ENCODE measurements at places on chromosomes 1 and 21.
A peak's percentile ranks its signal among the peaks of the same experiment; 100 is the strongest.

GRCh38 chr1:185534801-185535200, 199.4 kb upstream of the HMCN1 start:
- DNase-seq: peak; percentile 93

- DNase-seq: no peak
Measured at GRCh38 chr1:230020451-230020850, 46.6 kb upstream of the GALNT2 start.

DNA sequence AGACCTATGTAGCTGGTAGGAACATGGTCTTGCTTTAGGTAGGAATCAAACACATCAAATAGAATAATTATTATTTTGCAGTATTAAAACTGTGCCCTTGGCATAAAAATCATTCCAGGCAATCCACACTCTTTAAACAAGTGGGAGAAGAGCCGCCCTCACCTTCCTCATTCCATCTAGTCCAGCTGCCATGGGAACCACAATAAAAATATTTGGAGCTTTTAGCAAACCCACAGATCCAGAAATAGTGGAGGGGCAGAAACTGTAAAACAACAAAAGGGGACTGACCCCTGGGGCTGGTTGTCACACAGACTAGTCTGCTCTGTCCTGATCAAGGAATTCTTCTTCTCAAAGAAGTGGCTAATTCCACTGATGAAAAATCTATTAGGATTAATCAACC, 61.6 kb downstream of the PTPRC start:
- no peak for DNase-seq

GRCh38 chr1:117188816-117189437, 21.8 kb downstream of the VTCN1 start:
- no peak for DNase-seq

- no peak for DNase-seq
Measured at GRCh38 chr1:29243023-29243870, 6.9 kb downstream of the PTPRU start.

- DNase-seq: no peak
Measured at GRCh38 chr1:952201-952600, 6.9 kb downstream of the NOC2L start.

- DNase-seq: no peak
Measured at GRCh38 chr1:226433341-226433720, 25.4 kb upstream of the PARP1 start.

DNA sequence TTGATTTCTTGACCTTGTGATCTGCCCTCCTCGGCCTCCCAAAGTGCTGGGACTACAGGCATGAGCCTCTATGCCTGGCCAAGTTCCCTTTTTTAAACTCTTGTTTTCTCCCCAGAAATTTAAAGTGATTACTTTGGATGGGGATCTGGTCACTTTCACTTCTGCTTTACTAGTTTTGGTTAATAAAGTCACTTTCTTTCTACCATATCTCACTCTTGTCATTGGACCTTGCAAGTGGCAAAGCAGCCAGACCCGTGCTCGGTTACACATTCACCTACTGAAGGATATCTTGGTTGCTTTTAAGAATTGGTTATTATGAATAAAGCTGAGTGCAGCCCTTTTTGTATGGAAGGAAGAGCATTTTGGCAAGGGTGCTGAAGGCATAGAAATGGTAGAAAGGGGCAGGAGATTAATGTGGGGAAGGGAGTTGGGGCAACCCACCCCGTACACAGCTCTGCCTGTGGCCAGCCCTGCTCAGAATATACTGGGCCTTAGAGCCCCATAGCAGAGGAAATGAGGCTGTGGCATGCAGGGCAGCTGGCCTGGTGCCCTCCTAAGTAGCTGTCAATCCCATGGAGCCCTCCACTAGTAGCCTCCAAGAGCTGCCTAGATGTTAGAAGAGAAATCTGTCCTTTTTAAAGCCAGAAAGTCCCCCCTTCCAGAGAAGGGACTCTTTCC, 40.7 kb downstream of the CD2 start:
- DNase-seq: peak; percentile 66

DNA sequence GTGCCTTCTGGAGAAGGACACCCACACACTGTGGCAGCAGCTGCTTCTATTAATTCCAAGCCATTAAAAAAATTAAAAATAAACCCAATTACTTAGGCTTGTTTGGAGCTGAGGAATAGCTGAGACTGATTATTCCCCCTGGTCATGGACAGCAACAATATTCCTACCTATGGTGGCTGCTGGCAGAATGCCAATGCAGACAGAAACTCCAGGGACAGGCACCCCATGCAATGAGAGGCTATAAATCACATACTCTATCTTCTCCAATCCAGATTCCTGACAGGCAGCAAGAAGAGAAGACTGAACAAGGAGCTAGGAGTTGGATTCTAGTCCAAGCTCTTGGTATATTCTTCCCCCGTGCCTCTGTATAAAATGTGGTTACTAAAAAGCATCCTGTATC, 275.4 kb upstream of the BEND5 start:
- no peak for DNase-seq

DNA sequence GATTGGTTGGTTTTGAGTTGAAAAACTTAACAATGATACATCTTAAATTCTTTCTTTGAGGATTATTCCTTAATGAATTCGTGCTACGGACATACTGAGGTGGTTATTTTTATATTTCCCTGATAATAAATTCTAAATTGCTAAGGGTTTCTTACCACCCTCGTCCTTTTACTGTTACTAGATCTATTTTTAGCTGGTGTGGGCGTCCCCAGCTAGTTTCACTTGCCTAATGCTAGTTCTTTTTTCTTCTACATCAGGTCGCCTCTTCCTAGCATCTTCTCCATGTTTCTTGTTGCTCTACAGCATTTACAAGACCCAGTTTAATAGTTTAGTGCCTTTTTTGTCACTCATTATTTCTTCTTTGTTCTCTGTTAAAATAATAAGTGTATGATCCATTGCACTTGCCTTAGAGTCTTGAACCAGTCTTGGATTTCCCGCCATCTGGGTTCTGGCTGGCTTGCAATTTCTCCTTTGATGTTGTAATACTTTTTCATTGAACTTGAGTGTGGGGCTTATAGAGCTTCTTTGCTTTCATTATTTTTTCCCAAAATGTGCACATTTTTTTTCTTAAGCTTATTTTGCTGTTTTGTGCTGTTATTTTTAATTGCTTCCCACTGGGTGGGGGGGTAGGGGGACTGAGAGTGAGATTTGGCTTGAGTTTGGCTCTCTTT, 677 bp upstream of the HSD11B1 start:
- peak; percentile 57 for DNase-seq

DNA sequence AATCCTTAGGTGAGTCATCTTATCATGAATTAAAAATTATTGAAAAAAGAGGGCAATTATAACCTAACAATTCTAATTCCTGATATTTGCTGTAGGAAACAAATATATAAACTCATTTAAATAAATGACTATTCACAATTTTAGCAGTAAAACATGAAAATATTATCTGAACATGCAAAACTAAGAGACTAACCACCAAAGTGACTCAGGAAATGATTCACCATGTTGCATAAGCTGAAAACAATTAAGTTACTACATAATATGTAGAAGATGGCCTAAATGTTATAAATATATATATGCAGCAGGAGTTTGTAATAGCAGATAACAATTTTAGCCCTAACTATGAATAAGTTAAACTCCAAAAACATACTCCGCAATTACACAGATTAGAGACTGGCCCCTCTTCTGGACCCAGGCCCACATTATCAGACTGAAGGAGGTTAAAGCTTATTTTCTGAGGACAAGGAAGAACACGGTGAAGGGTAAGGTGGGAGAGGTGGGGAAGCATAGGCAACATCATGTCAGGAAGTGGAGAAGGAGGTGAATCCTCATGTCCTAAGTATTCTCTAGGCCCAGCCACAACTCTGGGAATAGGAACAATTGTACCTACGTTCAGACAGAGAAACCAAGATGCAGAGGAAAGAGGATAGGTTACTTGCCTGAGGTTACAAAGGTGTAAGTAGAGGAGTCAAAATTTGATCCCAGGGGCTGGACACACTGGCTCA, 15.6 kb upstream of the AIM2 start:
- peak; percentile 52 for DNase-seq

GRCh38 chr1:219325368-219325742, 151.7 kb downstream of the LYPLAL1 start:
- no peak for DNase-seq

- DNase-seq: no peak
Measured at GRCh38 chr1:1421147-1421906, at the start of gene ANKRD65. TSS of gene ANKRD65 (minus strand) at chr1:1421276. CDS start at chr1:1421005, 271 bp downstream.

GRCh38 chr1:109918671-109919070, 8.0 kb downstream of the CSF1 start:
- DNase-seq: peak; percentile 14

- no peak for DNase-seq
Measured at GRCh38 chr1:98086156-98086555, 165.3 kb upstream of the DPYD start.

GRCh38 chr1:184604152-184604900, 150.3 kb downstream of the EDEM3 start:
- DNase-seq: no peak

- no peak for DNase-seq
Measured at GRCh38 chr1:102002057-102002456, 5.3 kb upstream of the OLFM3 start.

DNA sequence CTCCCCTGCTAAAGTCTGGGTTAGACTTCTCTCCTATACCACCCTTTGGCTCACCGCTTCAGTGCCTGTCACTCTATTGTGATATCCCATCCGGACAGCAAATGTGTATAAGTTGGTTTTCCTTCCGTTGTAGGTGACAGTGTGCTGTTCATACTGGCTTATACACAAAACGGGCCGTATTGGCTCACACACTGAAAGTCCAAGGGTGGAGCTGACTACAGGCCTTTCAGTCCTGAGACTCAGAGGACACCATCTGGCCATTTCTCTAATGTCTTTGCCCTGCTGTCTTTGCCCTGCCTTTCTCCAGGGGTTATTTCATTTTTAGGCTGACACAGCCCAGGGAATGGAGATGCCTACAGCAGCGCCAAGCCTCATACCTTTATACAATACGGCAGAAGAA, 90.7 kb downstream of the URB2 start:
- no peak for DNase-seq

GRCh38 chr1:157969697-157970485, 23.6 kb upstream of the KIRREL1 start:
- DNase-seq: peak; percentile 39

- no peak for DNase-seq
Measured at GRCh38 chr1:55828044-55828443, 612.9 kb upstream of the USP24 start.

- no peak for DNase-seq
Measured at GRCh38 chr1:168053681-168054080, 83.0 kb downstream of the GPR161 start.

- peak; percentile 66 for DNase-seq
Measured at GRCh38 chr21:33069994-33070743, at the start of gene OLIG1. TSS of gene OLIG1 (plus strand) at chr21:33070141. CDS start at chr21:33070247, 106 bp downstream.

DNA sequence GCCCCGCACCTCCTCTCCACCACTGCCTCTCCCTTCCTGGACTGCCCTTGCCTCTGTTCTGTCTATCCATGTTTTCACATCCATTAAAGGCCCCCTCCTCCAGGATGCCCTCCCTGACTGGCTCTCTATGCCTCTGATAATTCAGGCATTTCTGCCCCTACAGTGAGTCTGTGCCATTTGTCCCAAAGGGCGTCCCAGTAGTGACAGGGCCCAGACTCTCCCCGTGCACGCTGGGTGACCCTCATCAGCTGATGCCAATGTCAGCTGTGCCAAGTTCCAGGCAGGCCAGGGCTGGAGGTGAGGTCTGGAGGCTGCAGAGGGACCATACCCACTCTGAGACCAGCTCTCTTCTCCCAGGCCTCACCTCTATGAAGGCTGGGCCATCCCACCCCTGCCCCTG, 3.2 kb upstream of the PLEKHG5 start:
- no peak for DNase-seq

DNA sequence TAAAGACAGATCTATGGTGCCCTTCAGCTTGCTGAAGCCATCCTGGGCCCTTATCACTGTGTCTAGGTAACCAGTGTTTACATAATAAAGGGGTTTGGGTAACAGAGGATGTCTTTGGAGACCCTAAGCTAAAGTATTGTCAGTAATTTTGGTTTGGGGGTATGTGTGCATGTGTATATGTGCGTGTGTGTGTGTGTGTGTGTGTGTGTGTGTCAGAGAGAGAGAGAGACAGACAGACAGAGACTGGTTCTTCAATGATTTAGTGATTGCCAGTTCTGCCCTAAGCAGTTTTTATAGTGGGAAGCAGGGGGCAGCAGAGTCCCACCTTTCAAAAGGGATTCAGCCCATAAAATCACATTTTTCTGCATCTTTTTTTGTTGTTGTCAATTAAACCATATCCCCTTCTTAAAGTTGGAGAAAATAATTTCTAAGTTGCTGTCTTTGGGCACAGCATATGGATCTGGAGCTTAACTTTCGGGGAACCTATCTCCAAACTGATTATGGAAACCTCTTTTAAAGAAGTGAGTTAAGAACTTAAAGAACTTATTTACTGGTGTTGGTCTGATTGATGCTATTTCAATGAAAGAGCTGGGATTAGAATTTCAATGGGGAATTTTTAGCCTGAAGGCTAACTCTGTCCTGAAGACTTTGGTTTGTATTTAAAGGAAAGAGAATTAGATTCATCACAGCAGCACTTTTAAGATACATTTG, 51.1 kb downstream of the ZNF326 start:
- no peak for DNase-seq

GRCh38 chr21:43975469-43976098, 36.5 kb upstream of the TRAPPC10 start:
- peak; percentile 50 for DNase-seq

GRCh38 chr1:89954401-89954800, 40.5 kb upstream of the ZNF326 start:
- no peak for DNase-seq

- DNase-seq: no peak
Measured at GRCh38 chr1:226964611-226965486, 24.8 kb downstream of the COQ8A start.

DNA sequence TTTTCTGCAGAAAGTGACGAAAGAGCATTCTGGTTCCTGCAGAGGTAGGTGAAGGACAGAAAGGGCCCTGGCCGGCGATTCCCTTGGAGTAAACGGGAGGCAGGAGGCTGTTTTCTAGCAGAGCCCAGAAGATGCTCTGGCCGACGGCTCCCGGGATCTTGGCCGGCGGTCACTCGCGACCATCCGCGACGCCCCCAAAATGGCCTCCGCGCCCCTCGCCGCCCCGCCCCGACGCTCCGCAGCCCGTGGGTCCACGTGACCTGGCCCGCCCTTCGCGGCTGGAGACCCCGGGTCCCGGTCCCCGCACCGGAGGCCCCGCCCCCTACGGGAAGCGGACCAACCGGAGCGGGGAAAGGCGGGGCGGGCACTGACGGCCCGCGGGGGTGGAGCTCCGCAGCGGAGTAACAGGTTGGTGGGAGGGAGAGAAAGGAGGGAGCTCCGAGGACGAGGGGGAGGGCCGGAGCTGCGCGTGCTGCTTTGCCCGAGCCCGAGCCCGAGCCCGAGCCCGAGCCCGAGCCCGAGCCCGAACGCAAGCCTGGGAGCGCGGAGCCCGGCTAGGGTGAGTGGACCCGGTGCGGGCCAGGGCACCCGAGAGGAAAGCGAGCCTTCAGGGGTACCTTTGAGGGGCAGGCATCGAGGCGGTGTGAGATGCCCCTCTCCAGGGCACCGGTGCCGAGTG, at the start of gene CGN:
Gene CGN, plus strand, starts transcription at position 431 of the 679 bp plus-strand sequence. CDS start 7,133 bp downstream, outside the sequence.
- DNase-seq: peak; percentile 55

GRCh38 chr1:21655259-21655658, 13.9 kb downstream of the RAP1GAP start:
- DNase-seq: no peak

GRCh38 chr21:18368205-18368604, 35.4 kb downstream of the TMPRSS15 start:
- peak; percentile 6 for DNase-seq

- DNase-seq: no peak
Measured at GRCh38 chr1:3053986-3054385, 15.0 kb upstream of the PRDM16 start.

All from inflammatory macrophage (primary cell).